CD14-positive monocyte (primary cell): ENCODE measurements at places on chromosomes 2 and 18. TPM values are rescaled to one million over a fixed set of nuclear protein-coding genes. Genes with fewer than 3 reads are reported as not detected.

LYG2 gene
- polyA plus RNA-seq, result not detected

KCNK3 gene
- polyA plus RNA-seq, result not detected in 2 replicates

SDC1 gene
- polyA plus RNA-seq, result not detected

GPR75 gene
- polyA plus RNA-seq, result 1.0 and 2.2 TPM in 2 replicates

DSG4 gene
- not detected in 2 replicates for polyA plus RNA-seq

AGXT gene
- not detected for polyA plus RNA-seq

POTEI gene
- polyA plus RNA-seq, result 0.03 TPM in 1 of 2 replicates, not detected in the other
